ENCODE measurements at places on chromosomes 6 and 20.

GRCh38 chr20:40502576-40502975, 186.5 kb downstream of the MAFB start:
- DNase-seq = no peak

DNA sequence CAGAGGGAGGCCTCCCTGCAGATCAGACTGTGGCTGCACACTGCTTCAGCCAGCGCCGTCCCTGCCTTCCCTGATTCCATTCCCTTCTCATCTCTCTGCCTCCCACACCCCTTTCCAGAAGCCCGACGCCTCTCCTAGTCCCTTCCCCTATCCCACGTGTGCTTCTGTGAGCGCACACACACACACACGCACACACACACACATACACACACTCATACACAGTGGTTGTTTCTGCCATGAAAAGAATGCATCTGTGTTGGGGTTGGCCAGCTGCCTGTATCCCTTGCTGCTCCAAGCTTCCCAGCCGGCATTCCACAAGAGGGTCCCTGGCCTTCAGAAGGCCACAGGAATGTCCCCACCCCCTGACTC, 51.7 kb downstream of the MOCS1 start:
- DNase-seq = no peak

DNA sequence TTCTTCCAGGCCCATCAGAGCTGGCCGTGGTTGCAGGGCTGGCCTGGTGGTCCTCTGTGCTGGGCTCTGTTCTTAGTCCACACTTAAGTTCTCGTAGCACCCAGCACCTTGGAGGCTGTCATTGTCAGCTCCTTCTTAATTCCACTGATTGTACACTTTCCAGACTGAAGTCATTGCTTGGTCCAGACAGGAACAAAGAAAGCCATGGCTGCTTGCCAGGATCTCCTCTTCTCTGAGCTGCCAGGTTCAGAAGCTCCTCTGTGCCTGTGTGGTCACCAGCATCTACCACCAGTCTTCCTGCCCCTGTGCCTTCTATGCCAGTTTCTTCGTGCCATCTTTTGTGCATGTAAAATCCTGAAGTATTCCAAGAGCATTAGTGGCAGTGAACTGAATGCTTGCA, 39.5 kb upstream of the PCMTD2 start:
- no peak for DNase-seq

DNA sequence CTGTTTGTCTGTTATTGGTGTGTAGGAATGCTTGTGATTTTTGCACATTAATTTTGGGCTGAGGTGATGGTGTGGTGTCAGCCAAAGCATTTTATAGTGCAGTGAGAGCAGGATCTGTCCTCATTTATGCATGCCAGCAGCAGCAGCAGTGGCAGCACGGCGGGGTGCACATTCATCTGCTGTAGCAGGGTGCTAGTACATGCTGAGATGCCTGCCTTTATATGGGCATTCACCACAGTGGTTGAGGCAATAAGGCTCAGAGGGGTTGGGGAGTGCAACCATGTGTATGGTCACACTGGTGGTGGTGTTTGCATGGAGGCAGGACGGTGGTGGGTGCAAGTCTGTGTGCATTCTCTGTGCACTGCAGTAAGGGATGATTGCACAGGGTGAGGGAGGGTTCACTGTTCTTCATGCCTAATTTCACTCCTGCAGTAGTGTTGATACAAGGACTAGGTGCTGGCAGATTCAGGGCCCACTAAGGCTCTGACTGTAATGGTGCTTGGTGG, 129.3 kb upstream of the SYNCRIP start:
- DNase-seq = no peak

DNA sequence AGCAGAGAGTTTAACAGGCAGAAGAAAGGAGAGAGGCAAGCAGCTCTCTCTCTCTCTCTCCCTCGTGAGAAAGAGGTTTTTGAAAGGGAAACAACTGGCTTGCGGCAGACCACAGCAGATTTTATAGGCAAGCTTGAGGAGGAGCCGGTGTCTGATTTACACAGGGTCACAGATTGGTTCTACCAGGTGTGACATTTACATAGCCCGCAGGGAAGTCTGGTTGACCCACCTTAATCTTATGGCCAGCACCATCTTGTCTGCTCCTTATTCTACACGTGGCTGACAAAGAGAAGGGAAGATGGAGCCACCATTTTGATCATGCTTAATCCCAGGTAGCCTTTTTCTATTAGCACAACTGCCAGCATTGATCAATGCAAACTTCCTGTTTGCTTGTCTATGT, 65.4 kb downstream of the OR2J2 start:
- no peak for DNase-seq

DNA sequence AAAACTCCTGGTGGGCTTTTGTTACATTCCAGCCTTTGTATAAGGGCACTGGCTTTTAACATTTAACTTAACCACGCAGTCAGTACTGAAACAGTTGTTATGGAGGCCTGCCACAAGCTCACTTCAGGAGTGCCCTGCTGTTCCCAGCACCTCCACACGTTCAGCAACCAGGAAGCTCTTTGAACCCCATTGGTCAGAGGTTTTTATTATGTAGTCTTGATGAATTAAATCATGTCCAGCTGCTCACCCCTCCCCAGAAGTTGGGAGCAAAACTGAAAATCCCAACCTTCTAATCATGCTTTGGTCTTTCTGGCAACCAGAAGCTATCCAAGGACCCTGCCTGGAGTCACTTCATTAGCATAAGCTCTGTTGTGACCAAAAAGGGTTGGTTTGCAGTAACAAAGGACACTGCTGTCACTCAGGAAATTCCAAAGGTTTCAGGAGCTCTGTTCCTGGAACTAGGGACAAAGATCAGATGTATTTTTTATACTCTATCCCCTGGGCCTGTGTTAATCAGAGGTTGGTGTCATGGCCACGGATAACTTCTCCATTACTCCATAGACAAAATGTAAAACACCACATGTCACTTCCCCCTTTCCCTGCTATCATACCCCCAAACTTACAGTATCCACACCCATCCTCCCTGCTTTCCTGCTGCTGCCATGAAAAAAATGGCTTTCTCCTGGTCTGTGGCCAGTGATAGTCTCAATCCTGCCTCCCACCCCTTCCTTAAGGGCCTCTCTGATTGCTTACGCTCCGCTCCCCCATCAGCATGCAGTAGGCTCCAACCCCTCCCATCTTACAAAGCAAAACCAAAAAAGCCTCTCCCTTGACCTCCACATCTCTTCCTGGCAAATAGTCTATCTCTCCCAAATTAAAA, 3.1 kb downstream of the ARMC12 start:
- no peak for DNase-seq

DNA sequence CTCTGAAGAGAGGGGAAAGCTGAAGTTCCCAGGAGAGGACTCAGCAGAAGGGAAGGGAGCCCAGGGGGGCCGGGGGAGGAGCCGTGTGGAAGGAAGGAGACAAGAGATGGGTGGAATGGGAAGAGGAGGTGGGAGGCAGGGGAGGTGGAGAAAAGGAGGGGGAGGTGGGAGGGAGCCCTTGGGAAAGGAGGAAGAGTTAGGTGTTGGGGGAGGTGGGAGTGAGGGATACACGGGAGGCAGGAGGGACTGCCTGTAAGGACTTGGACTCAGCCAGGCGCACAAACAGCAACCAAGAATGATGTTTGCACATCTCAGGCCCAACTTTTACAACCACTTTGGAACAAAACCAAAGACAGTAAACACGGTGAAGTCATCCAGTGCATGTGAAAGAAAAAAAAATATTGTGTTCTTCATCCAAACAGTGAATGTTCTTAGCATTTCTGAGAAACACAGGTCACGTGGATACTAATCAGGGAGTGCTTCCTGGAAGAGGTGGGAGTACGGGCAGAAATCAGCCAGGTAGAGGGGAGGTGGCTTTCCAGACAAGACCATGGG, 17.4 kb upstream of the LSM14B start:
- DNase-seq = no peak

DNA sequence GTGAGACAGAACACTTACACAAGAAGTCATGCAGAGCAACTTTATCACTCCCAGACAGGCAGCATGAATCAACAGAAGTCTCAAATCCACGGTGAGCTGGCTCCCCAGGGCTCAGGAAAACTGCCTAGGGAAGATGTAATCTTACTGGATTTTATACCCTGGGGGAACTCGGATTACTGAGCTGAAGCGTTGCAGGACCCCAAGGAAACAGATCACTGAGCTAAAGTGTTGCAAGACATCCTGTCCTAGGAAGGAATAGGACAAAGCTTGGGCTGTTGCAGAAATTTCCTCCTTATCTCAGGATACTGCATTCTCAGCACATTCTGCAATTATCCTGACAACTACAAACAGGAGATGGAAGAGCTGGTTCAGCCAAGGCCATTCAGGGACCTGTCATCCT, 224.8 kb downstream of the TFAP2A start:
- no peak for DNase-seq
